ENCODE measurements at places on chromosomes 6 and 20.

- no peak for DNase-seq
These were observed 141.5 kb downstream of the PLCB4 start for GRCh38 chr20:9210356-9210755.

GRCh38 chr20:48923149-48923718 lies 1.7 kb downstream of the ARFGEF2 start:
- no peak for DNase-seq

DNA sequence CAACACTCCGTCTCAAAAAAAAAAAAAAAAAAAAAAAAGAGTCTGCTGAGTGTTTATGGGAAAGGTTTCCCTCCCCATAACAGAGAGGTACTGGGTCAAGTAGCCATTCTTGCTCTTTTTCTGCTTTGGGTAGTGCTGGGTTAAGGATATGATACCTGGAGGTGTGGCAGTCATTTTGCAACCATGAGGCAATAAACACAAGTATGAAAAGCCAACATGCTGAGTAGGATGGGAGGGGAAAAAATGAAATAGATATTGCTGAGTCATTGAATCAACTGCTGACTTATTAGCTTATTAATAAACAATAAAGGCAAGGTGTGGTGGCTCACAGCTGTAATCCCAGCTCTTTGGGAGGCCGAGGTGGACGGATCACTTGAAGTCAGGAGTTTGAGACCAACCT lies 2.3 kb upstream of the TOMM34 start:
- no peak for DNase-seq

DNA sequence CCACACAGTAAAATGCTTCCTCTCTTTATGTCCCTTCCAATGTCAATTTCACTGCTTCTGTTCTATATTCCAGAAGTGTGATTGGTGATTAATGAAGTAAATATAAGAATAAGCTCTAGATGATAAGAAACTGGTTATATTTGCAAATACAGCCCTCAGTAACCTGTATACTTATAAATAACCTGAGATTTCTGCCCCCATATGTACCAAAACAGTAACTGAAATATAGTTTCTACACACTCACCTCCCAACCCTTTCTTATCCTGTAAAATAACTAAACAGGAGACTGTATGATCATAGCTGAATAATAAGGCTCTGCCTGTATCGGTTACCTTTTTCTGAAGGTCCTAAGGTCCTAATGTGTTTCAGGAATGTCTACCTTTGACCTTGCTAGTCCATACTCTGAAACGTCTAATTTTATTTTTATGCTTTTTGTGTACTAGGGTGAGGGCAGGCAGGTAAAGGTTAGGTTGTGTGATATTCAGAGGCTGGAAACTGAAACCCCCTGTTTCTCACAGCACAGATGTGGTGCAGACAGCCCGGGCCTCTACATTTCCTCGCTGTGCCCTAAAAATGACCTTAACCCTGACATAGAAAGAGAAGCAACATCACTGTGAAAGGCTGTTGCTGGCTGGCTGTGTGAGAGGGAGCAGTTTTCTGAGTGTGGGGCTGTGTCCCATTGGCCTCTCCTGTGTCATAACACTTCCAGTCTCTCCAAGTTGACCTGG lies 378.8 kb downstream of the CENPW start:
- no peak for DNase-seq

GRCh38 chr20:61443443-61444126 lies 191.5 kb downstream of the CDH4 start:
- no peak for DNase-seq

- DNase-seq = no peak
These were observed 62.7 kb downstream of the FYN start for GRCh38 chr6:111810294-111811131.

- DNase-seq = no peak
These were observed 246.9 kb upstream of the PRDM1 start for GRCh38 chr6:105839266-105839665.
